ENCODE measurements at places on chromosomes 4 and X. TPM values are rescaled to one million over a fixed set of nuclear protein-coding genes. Genes with fewer than 3 reads are reported as not detected.

DNA sequence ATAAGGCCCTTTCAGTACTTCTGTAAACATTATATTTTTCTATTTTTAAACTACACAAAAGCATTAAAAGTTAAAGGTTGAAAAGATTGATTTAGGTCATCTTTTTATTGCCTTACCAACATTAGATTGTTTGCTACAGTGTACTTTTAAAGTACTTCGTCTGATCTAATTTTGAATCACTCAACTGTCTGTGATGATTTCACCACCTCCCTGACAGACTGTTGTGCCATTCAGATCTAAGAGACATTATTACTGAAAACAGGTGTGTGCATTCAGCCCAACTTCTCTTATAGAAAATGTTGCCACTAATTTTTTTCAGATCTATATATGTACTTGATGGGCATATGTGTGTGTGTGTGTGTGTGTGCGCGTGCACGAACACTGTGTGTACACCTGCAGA lies 39.3 kb downstream of the GASK1B start:
- DNase-seq: no peak

DNA sequence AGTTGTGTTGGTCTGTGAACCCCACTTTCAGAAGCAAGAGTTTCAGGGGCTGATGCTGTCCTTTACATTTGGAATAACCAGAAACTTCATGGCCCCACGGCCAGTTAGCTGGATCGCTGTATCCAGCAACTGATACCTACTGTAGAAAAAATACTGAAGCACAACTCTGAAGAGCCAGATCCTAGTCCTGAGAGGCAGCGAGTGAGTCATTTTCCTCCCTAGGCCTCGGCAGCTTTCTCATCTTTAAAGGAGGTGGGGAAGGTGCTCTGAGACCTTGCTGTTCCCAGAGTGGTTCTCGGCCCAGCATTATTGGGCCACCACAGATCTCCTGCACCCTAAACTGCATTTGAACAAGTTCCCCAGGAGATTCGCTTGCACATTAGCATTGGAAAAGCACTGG lies 63.2 kb downstream of the NHS start:
- no peak for DNase-seq

GRCh38 chr4:8329560-8329858 lies 60.0 kb downstream of the HTRA3 start:
- no peak for DNase-seq

DNA sequence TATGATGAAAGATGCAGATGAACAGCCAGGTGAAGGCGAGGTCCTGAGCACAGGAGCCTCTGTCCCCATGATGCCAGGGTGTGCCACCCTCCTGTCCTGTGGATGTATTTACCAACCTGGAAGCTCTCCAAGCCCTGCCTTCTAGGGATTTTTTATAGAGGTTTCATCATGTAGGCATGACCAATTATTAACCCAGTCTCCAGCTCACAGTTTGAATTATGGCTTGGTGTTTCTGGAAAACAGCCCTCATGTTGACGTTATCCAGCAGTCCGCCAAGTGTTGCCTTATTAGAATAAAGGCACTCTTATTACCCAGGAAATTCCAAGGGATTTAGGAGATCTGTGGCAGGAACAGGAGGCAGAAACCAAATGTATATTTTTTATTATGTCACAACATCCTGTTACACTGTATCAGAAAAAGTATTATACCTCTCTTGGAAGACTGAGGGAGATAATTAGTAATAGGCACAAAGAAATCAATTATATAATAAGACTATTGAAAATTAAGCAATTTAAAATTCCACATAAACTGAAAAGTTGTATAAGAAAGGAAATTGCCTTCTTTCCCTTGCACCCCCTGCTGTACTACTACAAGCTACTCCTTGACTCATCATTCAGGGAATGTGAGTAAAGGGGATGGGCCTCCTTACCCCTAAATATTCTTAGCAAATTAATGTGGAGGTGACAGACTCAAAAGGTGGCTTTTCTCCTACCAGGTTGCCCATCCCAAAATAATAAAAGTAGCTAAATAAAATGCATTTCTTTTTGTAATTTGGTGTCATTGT lies 129.6 kb downstream of the ZNF330 start:
- peak; percentile 53 for DNase-seq

GRCh38 chr4:24473309-24473721 lies 111.0 kb downstream of the DHX15 start:
- peak; percentile 60 for DNase-seq

DNA sequence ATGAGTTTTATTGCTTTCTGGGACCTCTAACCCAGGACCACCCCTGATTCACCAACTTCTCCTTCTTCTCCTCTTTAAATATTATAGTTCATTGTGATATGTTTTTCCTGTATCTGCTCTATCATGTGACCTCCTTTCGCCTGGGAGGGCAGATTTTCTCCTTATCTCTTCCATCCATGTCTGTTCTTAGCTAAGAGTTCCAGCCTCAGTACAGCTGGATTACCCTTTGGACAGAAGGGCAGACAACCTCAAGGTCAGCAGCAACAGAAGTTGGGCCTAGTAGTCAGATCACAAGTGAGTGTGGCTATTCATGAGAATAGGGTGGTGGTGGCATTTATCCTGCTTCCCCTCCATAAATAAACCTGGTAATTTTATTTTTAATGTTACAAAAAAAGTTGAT lies 5.7 kb upstream of the XK start:
- DNase-seq: no peak

- no peak for DNase-seq
Measured at GRCh38 chr4:173535957-173536356, 5.9 kb upstream of the HAND2 start.

DNA sequence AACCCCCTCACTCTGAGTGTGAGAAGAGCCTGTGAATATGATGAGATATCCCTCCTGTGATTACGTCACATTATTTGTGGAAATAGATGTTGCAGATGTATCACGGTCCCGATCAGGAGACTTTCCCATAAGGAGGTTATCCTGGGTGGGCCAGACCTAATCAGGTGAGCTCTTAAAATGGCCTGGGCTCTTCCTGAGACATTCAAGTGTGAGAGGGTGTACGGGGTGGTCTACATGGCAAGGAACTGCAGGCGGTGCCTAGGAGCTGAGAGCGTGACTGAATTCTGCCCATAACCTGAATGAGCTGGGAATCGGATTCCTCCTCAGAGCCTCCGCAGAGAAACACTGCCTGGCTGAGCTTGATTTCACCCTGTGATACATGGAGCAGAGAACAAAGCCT lies 12.9 kb upstream of the CENPVL1 start:
- no peak for DNase-seq

DNA sequence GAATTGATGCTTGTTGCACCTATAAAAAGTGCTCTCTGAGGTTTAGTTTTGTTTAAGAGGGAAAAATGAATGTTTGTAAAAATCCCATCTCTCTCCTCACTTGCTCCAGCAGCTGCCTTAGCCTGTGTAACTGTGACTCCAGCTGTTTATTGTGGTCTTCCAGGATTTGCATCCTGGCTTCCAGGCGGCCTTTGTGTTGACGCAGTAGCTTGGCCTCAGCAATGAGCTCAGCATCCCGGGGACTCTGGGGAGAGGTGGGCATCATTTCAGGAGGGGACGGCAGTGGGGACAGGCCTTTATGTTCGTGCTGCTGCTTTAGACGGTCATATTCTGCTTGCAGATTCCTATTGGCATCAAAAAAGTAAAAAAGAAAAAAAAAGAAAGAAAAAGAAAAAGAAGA lies 75.3 kb upstream of the FTHL17 start:
- no peak for DNase-seq

DNA sequence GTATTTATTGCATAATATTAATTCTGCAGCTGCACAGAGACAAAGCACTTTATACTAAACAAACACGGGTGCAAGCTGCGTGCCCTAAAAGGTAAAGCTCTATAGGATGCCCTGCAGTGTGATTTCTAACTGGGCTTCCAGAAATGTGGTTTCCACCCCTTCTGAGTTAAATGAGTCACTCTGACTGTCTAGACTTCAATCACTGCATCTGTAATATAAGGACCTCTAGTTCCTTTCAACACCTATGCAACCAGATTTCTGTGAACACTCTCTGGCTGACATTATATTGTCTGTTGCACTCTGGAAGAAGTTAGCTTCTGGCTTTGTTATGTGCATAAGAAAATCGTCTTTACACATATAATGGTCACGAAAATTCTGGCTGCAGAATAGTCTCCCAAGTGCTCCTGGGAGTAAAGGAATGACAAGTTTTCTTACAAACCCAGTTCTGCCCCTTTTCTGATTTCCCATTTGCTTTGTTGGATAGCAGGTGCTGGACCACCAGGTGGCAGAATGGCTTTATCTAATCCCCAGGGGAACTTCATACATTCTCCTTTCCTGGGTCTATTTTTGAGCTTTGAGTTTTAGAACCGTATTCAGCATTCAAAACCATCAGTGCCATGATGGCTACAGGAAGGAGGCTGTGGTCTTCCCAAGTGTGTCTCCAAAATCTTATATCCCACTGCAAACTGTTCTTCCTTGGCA lies 842.2 kb downstream of the STIM2 start:
- no peak for DNase-seq

GRCh38 chrX:149938881-149939654 lies 777 bp upstream of the EOLA2 start:
- peak; percentile 93 for DNase-seq

GRCh38 chr4:26197018-26197779 lies 123.6 kb upstream of the RBPJ start:
- no peak for DNase-seq

DNA sequence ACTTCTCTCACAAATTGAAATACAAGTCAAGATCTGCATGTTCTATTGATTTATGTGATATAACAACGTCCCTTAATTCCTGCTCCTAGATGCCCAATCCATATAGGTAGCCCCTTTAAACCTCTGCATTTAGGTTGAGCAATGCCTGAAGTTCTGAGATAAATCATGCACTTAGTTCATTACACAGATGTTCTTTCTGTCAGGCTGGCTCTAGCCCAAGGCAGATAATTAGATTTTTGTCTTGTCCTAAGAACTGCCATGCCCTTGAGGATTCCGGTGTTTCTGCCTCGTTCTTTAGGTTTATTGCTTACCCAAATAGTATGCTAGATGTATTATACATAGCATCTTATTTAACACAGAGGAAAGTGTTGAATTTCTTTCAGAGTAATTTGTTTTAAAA lies 143.1 kb downstream of the TRAM1L1 start:
- no peak for DNase-seq

- DNase-seq: no peak
Measured at GRCh38 chr4:122758033-122758432, 25.5 kb downstream of the BBS12 start.

DNA sequence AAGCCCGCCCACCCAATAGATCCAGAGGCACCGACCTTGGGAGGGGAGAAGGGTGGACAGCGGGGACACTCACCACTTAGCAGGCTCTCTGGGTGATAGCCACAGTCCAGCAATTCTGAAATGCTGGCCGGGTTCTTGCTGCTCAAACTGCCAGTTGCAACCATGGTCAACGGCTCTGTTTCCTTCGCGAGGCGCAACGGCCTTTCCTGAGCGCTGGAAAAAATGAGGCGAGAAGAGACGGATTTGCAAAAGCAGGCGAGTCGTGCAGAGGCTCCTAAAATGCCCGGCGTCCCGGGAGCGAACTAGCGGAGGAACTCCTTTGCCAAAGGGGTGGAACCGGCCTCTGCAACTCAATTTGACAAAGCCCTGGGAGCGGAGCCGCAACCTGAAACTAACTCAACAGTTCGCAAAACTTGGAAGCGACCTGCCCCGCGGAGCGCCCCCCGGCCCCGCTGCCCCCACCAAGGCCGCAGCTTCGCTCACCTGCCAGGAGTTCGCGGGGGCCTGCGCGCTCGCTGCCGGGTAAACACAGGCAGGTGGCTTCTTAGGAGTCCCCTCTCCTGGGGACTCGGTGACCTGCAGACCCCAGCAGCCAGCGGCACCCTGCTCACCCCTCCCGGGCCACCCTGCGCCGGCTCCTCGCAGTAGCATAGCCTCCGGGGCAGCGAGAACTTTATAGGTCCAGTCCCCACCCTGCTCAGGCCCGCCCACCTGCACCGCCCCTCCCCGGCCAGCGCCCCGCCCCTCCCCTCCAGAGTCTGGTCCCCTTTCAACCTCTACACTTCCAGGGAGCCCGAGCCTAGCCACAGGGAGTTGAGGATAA lies at the start of gene DDIT4L:
TSS of gene DDIT4L (minus strand) at position 649 of the 823 bp plus-strand sequence. CDS start at position 164, 485 bp downstream.
- DNase-seq: peak; percentile 25

DNA sequence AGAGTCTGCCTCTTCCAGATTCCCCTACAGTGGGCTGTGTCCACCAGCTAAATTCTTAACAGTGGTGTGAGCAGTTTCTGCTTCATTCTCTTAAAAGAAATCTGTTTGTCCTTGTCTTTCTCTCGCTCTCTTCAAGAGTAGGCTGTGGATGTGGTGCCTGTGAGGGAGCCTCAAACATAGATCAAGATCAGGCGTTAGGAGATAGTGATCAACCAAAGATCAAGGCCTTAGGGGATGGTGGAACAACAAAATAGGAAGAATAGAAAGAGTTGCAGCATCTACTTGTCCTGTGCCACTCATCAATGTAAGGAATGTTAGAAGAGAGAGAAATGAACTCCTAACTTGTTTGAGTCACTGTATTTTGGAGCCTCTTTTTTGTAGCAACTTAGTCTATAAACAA lies 144.2 kb downstream of the AASDH start:
- no peak for DNase-seq

DNA sequence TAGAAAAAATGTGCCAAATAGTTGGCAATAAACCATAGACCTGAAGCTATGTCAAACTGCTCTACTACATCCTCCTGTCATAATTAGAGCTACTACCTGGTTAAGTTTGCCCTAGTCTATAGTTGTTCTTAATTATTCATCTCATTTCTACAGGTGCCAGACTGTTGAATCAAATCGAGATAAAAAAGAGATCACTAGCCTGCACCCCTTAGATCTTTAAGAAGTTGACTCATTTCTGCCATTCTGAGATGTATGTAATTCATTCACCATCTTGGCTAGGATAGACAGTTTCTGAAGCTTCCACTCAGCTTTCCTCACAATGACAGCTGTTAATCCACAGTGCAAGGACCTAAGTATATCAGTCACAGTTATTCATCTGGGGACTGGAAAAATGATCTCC lies 452.1 kb upstream of the BOD1L1 start:
- DNase-seq: no peak

DNA sequence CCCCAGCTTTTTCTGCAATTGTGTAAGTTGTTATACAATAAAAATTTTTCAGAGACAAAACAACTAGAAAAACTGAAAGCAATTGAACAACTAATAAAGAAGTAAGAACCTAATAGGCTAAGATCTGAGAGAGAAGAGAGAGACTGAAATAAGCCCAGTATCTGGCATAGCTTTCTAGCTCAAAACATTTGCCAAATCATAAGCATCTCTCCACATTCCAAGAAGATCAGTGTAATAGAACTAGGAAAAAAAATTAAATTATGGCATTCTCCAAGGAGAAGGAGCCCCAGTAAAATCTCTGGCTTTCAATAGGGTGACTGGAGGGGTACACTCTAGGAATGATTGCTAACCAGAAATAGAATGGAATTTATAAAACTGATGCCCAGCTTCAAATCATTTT lies 19.0 kb upstream of the PPP3CA start:
- no peak for DNase-seq

- DNase-seq: no peak
Measured at GRCh38 chrX:31337332-31337731, 265.5 kb upstream of the FTHL17 start.

- DNase-seq: no peak
Measured at GRCh38 chr4:41095973-41096372, 118.4 kb downstream of the APBB2 start.

TNIP3 gene
- not detected for total RNA-seq

POLN gene
- total RNA-seq: 2.3 TPM

PDLIM3 gene
- total RNA-seq: 25.7 TPM

GAGE13 gene
- total RNA-seq: not detected

GRIA2 gene
- 1.1 TPM for total RNA-seq

FAM241A gene
- 0.95 TPM for total RNA-seq

ARHGAP36 gene
- not detected for total RNA-seq
